ENCODE measurements at places on chromosomes 1 and 21. TPM values are rescaled to one million over a fixed set of nuclear protein-coding genes. Genes with fewer than 3 reads are reported as not detected.

The FCRL6 gene
- total RNA-seq: 0.30 TPM

The SPRR2G gene
- total RNA-seq: not detected

The OR2G6 gene
- total RNA-seq: not detected

The LRRC53 gene
- total RNA-seq: not detected

The CYYR1 gene
- total RNA-seq: 5.5 TPM

The CENPF gene
- 52.4 TPM for total RNA-seq

The PLA2G2D gene
- total RNA-seq: not detected

The KCNA3 gene
- not detected for total RNA-seq

The NMNAT2 gene
- under 0.01 TPM for total RNA-seq

The HES4 gene
- total RNA-seq: 109 TPM

The PDZK1 gene
- not detected for total RNA-seq

The CCDC190 gene
- 4.3 TPM for total RNA-seq

The RCC1 gene
- 77.3 TPM for total RNA-seq

The ZBED6 gene
- 12.3 TPM for total RNA-seq

The OR2L8 gene
- total RNA-seq: 0.30 TPM

The TFF2 gene
- total RNA-seq: not detected

The CSF3R gene
- total RNA-seq: not detected

The ADAMTSL4 gene
- total RNA-seq: 0.30 TPM

The SOX13 gene
- 27.7 TPM for total RNA-seq

The CYP4A22 gene
- not detected for total RNA-seq

The USH2A gene
- total RNA-seq: not detected

The LYPLAL1 gene
- total RNA-seq: 44.7 TPM

The GPATCH4 gene
- total RNA-seq: 29.6 TPM

The S100A5 gene
- not detected for total RNA-seq

The CNKSR1 gene
- 0.30 TPM for total RNA-seq

The IFI44L gene
- total RNA-seq: 745 TPM

The IQGAP3 gene
- 17.2 TPM for total RNA-seq

The MANEAL gene
- not detected for total RNA-seq

The NRAS gene
- 87.4 TPM for total RNA-seq

The SPRR2F gene
- not detected for total RNA-seq

The ZFP69 gene
- 3.2 TPM for total RNA-seq

The TCEA3 gene
- total RNA-seq: 0.91 TPM

The DAP3 gene
- 66.9 TPM for total RNA-seq

The RNF186 gene
- not detected for total RNA-seq

The ITGB2 gene
- under 0.01 TPM for total RNA-seq

The PROK1 gene
- total RNA-seq: not detected

The FALEC gene
- total RNA-seq: not detected

The SLC30A7 gene
- 58.2 TPM for total RNA-seq

All from epithelial cell of umbilical artery (primary cell).